C1 segment of cervical spinal cord (tissue), 14 donors: ENCODE measurements at places on chromosomes 12 and 14.

GRCh38 chr12:77220586-77220985 is 155.2 kb upstream of the E2F7 start:
- DNase-seq = no peak

GRCh38 chr14:77026930-77027537 is 1.5 kb downstream of the IRF2BPL start:
- DNase-seq = no peak

- no peak for DNase-seq
Measured at GRCh38 chr12:99431203-99431602, 216.3 kb upstream of the GARIN6 start.

GRCh38 chr14:49306152-49306751 is 279.9 kb downstream of the RPS29 start:
- DNase-seq = no peak

DNA sequence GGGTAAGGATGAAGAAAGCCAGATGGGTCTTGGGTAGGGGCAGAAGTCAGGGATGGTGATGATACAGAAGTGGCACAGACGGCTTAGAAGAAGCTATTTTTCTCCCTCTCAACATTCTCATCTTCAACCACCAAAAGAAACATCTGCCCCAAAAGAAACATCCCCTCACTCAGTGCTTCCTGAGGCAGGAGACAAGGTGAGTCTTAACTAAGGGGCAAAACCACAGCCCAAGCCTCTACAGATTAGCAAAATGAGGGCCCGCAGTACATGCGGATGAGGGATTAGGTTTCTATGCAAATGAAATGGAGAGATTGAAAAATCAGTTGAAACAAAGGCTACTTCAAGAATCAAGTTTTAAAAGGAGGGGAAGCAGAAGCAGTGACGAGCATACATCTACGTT is 241.3 kb upstream of the CCDC196 start:
- no peak for DNase-seq

DNA sequence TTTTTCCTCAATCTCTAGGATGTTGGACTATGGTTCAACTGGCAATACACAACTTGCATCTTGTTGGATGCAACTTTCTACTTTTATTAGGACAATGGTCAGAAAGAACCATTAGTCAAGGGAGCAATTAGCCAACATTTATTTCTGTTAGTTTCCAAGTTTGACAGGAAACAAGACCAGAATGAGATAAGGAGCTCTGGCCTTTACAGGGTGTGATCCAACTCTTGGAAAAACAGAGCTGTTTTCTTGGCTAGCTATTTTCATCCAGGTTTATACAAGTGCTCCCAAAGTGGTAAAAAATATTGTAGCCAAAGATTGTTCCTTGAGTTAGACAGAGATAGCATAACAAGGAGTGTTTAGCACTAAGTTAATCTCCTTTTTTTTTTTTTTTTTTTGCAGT is 3.9 kb upstream of the SYNE2 start:
- DNase-seq = no peak

- no peak for DNase-seq
Measured at GRCh38 chr12:93080452-93080851, 151.4 kb upstream of the EEA1 start.

DNA sequence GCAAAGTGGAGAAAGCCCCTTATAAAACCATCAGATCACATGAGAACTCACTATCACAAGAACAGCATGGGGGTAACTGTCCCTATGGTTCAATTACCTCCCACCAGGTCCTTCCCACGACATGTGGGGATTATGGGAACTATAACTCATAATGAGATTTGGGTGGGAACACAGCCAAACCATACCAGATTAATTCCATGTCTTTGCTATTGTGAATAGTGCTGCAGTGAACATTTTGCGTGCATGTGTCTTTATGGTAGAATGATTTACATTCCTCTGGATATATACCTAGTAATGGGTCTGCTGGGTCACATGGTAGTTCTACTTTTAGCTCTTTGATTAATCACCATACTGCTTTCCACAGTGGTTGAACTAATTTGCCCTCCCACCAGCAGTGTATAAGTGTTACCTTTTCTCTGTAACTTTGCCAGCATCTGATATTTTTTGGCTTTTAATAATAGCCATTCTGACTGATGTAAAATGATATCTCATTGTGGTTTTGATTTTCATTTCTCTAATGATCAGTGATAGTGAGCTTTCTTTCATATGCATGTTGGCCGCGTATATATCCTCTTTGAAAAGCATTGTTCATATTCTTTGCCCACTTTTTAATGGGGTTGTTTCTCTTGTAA is 29.7 kb upstream of the SAV1 start:
- DNase-seq = no peak

GRCh38 chr14:105742531-105742848 is 216.1 kb downstream of the TMEM121 start:
- no peak for DNase-seq

- DNase-seq = no peak
Measured at GRCh38 chr12:112973011-112973735, 5.1 kb upstream of the OAS2 start.

- no peak for DNase-seq
Measured at GRCh38 chr14:78107166-78107565, 63.0 kb upstream of the NRXN3 start.

DNA sequence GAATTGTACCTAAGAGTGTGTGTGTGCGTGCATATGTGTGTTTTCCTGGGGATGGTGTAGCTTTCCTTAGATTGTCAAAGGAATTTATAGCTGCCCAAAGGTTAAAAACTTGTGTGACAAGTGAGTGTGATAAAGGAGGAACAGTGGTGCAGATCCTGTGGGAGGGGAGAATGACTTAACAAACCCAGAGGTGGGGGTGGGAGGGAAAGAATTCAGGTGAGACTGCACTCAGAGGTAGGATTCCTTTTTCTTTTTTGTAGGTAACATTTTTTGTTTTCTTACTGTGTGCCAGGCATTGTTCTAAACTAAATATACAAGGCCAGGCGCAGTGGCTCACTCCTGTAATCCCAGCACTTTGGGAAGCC is 45.3 kb upstream of the SINHCAF start:
- DNase-seq = no peak

DNA sequence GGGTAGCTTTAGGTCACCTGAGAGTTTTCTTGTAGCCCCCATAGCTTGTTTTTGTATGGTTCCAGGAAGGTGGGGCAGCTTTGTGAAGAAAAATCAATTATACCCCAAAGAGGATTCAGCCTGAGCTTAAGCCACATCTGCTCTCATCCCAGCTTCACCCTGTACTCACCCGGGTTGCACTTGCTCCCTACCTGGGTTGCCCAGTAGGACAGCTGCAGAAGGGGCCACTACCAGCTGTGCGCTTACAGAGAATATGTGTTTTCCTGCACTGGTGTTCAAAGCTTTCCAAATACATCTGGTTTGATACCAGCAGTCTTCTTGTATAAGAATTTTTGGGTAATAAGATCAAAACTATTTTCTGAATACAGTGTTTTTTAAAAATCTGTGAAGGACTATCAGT is 3.0 kb upstream of the SLC38A1 start:
- DNase-seq = no peak

GRCh38 chr12:40921563-40922163 is 229.4 kb downstream of the CNTN1 start:
- DNase-seq = no peak

DNA sequence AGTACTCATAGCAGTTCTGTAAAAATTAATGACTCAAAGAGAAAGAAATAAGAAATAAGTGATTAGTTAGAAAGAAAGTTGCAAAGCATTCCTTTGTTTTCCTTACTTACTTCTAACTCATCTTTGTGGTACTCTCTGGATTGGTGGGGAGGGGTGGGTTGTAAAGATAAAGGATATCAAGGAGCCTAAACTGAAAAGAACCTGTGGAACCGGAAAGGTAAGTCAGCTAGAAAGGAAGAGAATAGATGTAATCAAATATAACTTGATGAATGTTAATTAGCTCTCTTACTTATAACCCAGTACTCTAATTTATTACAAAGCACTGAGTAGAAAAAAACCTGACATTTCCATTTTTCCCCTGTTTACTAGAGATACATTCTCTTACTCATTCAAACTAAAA is 37.5 kb upstream of the KRR1 start:
- no peak for DNase-seq

DNA sequence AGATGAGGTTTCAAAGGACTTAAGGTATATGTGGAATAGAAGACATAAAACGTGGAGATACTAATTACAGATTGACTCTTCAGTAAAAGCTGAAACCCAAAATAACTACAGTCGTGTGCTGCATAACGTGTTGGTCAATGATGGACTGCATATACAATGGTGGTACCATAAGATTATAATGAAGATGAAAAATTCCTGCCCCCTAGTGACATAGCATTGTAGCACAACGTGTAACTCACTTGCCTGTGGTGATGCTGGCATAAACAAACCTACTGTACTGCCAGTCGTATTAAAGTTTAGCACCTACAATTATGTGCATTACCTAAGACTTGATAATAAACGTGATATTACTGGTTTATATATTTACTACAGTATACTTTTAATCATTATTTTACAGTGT is 150.3 kb downstream of the LRRK2 start:
- DNase-seq = no peak

GRCh38 chr12:45357539-45358417 is 141.9 kb downstream of the ANO6 start:
- DNase-seq = no peak

DNA sequence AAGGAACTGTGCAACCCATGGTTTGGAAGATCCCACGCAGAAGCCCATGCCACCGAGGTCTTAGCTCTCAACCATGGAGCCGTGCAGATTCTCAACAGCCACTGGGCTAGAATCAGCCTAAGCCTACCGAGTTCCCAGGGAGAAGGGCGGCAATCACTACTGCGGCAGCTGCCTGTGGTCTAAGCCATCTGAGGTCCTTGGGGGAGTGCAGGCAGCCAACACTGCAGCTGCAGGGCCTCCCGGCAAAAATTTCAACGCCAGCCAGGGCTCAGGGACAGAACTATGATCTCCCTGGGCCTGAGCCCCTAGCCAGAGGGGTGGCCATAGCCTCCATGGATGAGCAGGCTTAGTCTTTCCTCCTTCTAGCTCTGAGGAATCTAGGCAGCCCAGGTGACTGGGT is 156.8 kb upstream of the CLEC14A start:
- DNase-seq = no peak

GRCh38 chr12:132600048-132601032 is 10.0 kb downstream of the LRCOL1 start:
- no peak for DNase-seq
